Small intestine (tissue), 16 donors: ENCODE measurements at places on chromosomes 11 and 22.

DNA sequence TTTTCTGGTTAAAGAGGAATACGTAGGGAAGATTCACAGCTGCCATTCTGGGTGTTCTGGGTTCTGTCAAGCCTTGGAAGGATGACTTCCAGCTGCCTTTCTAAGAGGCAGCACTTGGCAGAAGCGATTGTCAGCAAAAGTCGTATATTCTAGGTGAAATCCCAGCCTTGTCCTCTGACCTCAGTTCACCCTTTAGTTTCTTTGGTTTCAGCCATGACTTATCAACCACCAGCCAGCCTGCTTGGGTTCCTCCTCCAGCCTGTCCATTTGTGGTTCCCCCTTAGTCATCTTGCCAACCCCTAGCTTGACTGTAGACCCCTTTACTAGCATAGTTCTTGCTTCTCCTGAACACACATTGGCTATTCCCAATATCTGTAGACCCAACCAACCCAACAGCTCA lies 102.3 kb upstream of the CD44 start:
- no peak for DNase-seq

- DNase-seq = no peak
Measured at GRCh38 chr11:70768346-70769095, 370.2 kb downstream of the CTTN start.

- DNase-seq = peak; percentile 82
Measured at GRCh38 chr11:76799066-76799804, 16.1 kb downstream of the TSKU start.

DNA sequence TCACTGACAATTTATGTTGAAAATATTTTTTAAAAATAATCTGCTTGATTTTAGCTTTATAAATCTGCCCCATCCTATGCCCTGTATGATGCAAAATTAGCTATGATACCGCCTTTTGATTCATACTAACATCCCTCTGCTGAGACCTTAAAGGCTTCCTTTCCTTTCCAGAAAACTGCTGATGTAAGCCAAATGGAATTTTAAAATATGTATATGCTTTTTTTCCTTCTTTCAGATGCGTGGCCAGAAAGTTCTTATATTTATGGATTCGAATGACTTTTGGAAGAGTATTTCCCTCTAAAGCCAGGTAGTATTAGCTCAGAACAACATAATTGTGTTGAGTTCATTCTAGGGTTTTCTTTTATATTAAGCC lies 34.5 kb downstream of the SFI1 start:
- DNase-seq = no peak

GRCh38 chr11:65927904-65928397 lies 8.7 kb downstream of the DRAP1 start:
- peak; percentile 71 for DNase-seq

DNA sequence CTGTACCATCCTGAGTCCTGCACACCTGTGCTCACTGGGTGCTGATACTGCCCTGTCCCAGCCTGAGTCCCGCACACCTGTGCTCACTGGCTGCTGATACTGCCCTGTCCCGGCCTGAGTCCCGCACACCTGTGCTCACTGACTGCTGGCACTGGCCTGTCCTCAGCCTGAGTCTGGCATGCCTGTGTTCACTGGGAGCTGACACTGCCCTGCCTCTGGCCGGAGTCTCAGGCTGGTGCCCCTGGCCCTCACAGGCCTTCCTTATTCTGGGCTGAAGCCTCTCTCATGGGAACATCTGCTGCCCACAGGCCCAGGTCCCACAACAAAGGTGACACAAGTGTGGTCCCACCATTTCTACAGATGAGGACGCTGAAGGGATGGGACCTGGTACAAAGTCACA lies 115.1 kb downstream of the MPPED1 start:
- DNase-seq = no peak

DNA sequence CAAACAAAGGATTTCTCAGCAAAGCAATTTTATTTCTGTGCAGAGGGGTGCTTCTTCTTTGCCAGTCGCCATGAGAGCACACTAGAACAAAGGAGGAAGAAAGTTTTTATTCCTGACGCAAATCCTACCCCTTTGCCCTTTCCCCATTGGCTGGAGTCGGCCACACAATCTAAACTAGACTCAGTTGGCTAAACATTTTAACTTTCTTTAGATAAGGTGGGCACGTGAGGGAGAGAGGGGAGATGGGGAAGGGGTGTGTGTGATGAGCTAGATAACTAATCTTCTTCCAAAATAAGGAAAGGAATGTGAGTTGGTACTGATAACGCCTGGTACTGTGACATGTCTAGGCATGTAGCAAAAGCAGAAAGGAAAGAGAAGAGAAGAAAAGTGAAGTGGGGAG lies 626 bp downstream of the TRIM22 start:
- no peak for DNase-seq
